ENCODE measurements at places on chromosomes 2 and 18. TPM values are rescaled to one million over a fixed set of nuclear protein-coding genes. Genes with fewer than 3 reads are reported as not detected.

The CXCR2 gene
- total RNA-seq: 0.28 TPM

The PDCD1 gene
- not detected for total RNA-seq

The UGT1A5 gene
- total RNA-seq: not detected

The ZNF396 gene
- total RNA-seq: 1.7 TPM

The STON1 gene
- 0.34 TPM for total RNA-seq

The ECEL1 gene
- not detected for total RNA-seq

The CCDC148 gene
- 0.34 TPM for total RNA-seq

The POTEJ gene
- not detected for total RNA-seq

The SERPINB7 gene
- total RNA-seq: 116 TPM

The RAB3GAP1 gene
- 144 TPM for total RNA-seq

The SCN7A gene
- under 0.01 TPM for total RNA-seq

The BMP10 gene
- total RNA-seq: not detected

The MAP3K19 gene
- not detected for total RNA-seq

The RUFY4 gene
- not detected for total RNA-seq

The ERICH2 gene
- 1.7 TPM for total RNA-seq

The TFCP2L1 gene
- 20.7 TPM for total RNA-seq

The EGR4 gene
- total RNA-seq: not detected

The ANKRD30B gene
- not detected for total RNA-seq

The DSG4 gene
- total RNA-seq: not detected

The LDAH gene
- total RNA-seq: 10.3 TPM

The HOXD11 gene
- not detected for total RNA-seq

The SPP2 gene
- not detected for total RNA-seq

The STPG4 gene
- 0.07 TPM for total RNA-seq

The CNDP1 gene
- not detected for total RNA-seq

The SGPP2 gene
- 13.0 TPM for total RNA-seq

The SLC11A1 gene
- total RNA-seq: 0.34 TPM

The THSD7B gene
- under 0.01 TPM for total RNA-seq
